ENCODE measurements at places on chromosomes 16 and 17.

DNA sequence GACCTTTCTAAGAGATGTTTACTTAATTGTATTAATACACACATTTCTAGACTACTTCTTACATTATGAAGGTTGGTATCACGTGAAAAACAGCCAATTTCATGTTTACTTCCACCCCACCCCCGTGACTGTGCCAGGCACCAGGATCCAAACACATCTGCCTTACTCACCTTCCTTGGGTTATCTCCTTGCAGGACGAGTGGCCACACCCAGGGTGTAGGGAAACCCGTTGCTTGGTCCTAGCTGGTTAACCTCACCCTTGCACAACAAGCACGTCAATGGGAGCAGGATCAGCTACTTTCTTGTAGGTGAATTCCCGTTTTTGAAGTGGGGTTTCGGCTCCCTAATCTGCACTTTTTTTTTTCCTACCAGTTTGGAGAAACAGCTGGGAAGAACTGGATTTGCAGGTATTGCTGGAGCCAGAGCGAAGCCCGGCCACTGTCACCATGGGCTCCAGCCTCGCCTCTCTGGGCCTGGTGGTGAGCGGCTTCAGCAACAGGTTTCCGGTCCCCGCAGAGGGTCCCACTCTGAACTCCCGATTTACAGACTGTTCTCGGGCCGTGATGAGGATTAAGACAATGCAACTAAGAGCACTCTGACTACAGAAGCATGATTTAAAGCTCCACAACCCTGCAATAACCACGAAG is 2.1 kb upstream of the UBB start:
- DNase-seq = no peak

DNA sequence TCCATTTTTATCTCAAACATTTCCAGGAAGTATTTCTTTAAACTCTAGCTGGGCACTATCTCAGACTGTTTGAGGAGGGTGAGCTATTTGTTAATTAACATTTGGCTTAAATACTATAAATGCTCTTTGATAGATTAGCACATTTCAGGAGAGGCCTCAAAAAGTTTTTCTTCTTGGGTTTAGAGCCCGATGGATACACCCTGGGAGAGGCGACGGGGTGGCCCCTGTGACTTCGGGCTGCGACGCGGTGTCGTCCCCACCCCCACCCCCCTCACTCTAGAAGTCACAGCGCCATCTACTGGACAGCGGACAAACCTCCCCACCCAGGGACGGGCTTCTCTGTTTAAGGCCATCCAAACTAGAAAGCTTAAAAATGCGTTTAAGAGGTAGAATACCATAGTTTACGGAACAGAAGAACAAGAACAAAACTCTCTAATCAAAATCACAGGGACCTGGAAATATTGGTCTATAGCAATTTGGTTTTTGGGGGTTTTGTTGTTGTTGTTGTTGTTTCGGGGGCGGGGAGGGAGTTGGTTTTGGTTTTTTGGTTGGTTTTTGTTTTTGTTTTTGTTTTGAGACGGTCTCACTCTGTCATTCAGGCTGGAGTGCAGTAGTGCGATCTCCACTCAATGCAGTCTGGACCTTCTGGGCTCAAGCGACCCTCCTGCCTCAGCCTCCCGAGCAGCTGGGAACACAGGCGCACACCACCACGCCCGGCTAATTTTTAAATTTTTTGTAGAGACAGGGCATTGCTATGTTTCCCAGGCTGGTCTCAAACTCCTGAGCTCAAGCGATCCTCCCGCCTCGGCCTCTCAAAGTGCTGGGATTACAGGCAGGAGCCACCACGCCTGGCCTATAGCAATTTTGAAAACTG is 254.4 kb downstream of the C16orf95 start:
- DNase-seq = peak; percentile 62

- peak; percentile 32 for DNase-seq
These were observed 186.0 kb upstream of the TNRC6C start for GRCh38 chr17:77772461-77772897.

DNA sequence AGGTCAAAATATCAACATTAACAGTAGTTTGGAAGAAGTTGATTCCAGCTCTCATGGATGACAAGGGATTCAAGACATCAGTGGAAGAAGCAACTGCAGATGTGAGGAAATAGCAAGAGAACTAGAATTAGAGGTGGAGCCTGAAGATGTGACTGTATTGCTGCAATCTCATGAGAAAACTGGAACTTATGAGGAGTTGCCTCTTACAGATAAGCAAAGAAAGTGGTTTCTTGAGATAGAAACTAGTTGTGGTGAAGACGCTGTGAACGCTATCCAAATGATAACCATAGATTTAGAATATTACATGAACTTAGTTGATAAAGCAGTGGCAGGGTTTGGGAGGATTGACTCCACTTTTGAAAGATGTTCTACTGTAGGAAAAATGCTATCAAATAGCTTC is 67.8 kb downstream of the GOSR1 start:
- no peak for DNase-seq

GRCh38 chr16:90044111-90044551 is 24.9 kb upstream of the DBNDD1 start:
- DNase-seq = peak; percentile 44

- DNase-seq = no peak
These were observed 1.6 kb upstream of the SEBOX start for GRCh38 chr17:28366605-28367004.

DNA sequence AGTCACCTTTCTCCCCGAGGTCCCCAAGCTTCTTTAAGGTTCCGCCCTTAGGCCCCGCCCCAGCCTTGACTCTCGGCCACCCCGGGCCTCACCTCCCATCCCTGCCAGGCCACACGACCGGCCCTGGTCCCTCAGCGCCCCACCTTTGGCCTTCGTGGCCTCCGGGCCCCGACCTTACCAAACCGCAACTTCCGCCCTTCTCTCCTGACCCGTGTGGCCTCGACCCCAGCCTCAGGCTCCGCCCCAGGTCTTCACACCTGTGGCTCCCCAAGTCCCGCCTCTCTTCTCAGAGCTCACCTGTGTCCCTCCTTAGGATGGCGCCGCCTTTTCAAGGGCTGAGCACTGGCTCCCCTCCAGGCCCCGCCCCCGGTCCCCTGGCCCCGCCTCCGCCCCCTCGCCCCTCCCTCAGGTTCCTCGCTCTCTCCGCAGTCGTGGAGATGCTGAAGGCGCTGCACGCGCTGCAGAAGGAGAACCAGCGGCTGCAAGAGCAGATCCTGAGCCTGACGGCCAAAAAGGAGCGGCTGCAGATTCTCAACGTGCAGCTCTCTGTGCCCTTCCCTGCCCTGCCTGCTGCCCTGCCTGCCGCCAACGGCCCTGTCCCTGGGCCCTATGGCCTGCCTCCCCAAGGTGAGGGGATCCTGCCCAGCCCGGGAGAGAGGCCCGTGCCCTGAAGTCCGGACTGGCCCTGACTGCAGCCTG is 10.0 kb upstream of the CISD3 start:
- no peak for DNase-seq

DNA sequence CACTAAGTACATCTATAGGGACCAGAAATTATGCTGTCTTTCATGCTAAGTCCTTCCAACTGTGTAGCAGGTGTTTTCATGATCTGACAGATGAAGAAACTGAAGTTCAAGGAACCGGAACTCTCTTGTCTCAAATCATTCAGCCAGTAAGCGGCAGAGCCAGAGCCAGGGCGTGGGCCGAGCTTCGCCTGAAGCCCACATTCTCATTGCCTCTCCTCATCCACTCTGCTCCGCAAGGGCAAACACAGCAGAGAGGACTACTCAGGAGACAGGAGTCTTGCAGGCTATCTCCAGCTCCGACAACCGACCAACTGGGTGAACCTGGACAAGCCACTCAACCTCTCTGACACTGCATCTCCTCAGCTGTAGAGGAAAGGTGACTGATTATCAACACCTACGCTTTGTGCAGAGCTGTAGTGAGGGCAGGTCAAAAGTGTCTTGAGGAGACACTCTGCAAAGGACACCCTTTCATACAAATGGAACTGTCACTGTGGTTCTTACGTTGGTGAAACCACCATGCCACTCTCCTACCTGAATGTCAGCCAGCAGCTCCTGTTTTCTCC is 72.9 kb downstream of the CYTH1 start:
- no peak for DNase-seq

DNA sequence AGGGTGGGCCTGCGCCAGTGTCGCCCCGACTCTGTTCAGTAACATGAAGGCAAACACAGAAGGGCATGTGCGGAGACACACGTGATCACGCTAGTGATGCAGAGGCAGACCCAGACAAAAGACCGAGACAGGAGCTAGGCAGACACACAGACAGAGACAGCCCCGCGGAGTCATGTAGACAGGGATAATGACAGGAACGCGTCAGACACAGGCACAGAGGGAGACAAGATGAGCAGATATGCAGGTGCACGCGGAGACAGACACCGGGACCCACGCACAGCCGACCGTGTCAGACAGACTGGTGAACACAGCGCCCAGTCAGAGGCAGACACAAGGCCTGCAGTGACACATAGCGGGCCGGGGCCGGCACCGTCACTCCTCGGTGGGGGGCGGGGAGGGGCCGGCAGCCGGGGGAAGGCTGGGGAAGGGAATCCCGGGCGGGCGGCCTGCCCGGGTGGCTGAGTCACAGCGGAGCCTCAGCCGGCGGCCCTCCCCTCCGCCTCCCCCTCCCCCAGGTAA is 7.4 kb downstream of the KDM6B start:
- no peak for DNase-seq

DNA sequence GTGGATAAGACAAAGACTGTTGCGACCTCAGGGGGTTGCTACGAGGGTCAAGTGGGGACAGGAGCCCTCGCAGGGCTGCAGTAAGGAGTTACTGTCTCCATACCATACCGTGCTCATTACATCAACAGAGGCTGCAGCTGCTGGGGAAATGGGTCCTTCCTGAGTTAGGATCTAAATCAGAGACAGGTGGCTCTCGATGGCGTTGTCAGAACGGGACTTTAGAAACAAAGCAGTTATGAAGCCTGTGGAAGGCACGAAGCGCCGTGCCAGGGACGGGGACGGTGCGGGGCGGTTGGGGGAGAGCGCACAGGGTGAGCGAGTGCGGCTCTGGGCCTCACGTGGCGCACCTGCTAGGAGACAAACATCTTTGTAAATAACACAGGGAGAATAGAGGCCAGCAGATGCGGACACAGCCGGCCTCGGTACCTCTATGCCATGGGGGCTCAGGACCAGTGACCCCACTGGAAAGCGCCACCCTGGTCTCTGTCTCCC is 34.4 kb downstream of the ZCCHC14 start:
- DNase-seq = no peak

- DNase-seq = no peak
These were observed 32.3 kb downstream of the PECAM1 start for GRCh38 chr17:64358261-64358788.

- DNase-seq = no peak
These were observed 150.3 kb downstream of the ASIC2 start for GRCh38 chr17:33142705-33143299.

DNA sequence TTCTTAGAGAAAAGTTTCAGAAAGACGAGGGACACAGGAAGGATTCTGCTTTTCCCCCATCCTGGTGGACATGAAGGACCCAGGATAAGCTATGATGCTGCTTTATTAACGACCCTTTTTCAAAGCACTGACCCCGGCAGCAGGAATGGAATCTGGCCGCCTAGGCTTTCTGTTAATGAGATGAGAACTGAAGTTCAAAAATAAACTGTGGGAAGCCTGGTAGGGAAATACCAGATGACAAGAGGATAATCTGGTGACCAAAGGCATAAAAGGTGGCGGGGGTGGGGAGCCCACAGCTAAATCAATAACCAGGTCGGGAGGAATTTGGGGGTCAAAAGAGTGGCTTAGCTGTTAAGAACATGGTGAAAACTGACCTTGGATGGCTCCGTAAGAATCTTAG is 171.0 kb downstream of the XYLT1 start:
- DNase-seq = no peak

GRCh38 chr16:77637940-77638339 is 84.4 kb upstream of the NUDT7 start:
- DNase-seq = no peak

- no peak for DNase-seq
These were observed 17.0 kb downstream of the SLC38A10 start for GRCh38 chr17:81277946-81278693.

- no peak for DNase-seq
These were observed 5.7 kb downstream of the SDK2 start for GRCh38 chr17:73638556-73638955.

GRCh38 chr17:28747051-28747691 is 3.4 kb downstream of the TRAF4 start:
- DNase-seq = no peak

DNA sequence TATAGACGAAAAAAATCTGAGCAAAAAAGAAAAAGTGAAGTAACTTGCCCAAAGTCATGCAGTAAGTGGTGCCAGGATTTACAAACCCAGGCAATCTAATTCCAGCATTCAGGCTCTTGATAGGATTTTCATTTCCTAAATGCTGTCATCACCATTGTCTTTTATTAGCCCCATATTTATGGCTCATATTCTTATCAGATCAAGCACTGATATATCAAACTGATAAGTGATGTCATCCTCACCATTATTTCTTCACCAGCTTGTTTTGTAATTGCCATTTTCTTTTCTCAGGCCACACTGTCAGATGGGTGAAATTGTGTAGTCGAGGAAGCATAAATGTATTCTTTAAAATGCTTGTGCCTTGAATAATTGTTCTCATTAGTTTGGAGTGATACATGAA is 1.3 kb downstream of the RAD51C start:
- DNase-seq = no peak

- DNase-seq = no peak
These were observed 89.8 kb downstream of the C16orf95 start for GRCh38 chr16:87227296-87227951.

DNA sequence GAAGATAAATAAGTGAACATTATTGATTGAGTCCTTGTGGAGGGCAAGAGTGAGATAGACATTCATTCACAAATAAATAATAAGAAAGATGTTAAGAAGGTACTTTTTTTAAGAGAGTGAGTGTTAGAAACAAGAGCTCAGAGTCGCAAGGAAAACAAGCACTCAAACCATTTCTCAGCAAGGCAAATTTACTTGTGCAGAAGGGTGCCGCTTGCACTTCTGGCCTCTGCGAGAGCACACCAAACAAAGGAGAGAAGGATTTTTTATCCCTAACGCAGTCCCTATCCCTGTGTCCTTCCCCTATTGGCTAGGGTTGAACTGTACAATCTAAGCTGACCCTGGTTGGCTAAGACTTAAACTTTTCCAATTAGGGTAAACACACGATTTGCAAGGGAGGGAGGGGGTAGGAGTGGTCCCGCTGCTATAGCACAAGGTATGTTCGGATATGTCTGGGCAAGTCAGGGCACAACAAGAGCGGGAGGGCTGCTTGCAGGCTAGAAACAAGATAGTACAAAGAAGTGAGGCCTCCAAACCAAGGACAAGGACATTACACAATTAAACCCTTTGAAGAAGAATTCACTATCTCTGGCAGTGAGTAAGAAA is 156.2 kb downstream of the PPM1E start:
- peak; percentile 16 for DNase-seq

GRCh38 chr16:57870753-57871454 is 68.6 kb upstream of the KIFC3 start:
- DNase-seq = no peak
